ENCODE measurements at places on chromosomes 6 and 20.

DNA sequence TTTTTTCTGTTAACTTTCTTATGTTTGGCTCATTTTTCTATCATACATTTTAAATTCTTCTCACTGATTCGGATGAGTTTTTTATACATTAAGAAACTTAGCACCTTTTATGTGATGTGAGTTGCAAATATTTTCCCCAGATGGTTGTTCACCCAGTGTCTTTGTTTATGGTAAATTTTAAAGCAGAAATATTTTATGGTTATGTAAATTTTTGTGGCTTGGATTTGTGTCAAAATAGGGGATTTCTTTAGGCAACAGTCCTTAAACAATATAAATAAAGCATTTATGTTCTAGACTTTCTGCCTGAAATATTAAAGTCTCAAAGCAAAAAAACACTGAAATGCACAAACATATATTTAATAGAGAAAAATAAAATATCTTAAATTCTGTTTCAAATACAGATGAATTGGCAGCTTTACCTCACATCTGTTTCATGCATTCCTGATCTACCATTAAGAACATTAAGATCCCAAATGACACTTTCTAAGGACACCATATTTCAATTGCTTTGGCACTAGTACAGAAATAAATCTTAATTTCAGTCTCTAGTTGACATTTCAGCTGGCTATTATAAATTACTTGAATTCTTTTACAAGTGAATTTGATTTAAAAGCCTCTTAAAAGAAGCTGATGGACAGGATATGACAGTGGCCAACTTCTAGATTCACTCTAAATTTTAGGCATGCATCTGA lies 646.6 kb downstream of the HACE1 start:
- no peak for DNase-seq

GRCh38 chr20:32678948-32679347 lies 5.2 kb upstream of the C20orf203 start:
- DNase-seq, result no peak

- DNase-seq, result no peak
These were observed 447.8 kb downstream of the FRK start for GRCh38 chr6:115612796-115613479.

GRCh38 chr6:6317825-6318733 lies 2.4 kb downstream of the F13A1 start:
- no peak for DNase-seq
